ENCODE measurements at places on chromosomes 1 and 21.

- DNase-seq = no peak
Measured at GRCh38 chr1:27868932-27869718, 3.2 kb upstream of the THEMIS2 start.

DNA sequence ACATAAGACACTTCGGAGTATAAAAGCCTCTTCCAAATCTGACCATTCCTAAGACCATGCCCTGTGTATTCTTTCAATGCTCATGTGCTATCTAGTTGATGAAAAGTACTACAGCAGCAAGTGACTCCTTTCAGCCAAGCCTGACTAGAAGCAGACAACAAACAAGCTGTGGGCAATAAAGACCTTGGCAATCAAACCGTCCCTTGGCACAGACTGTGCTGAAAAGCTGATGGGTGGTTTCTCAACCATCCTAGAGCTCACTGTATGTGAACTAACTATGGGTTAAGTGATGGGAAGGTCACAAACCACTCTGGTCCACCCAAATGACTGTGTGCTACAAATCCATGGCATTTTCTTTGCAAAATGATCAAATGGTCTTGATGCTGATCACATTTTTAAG, 94.0 kb downstream of the KIAA0319L start:
- DNase-seq = no peak

GRCh38 chr1:199463521-199464127, 563.9 kb upstream of the NR5A2 start:
- DNase-seq = no peak

DNA sequence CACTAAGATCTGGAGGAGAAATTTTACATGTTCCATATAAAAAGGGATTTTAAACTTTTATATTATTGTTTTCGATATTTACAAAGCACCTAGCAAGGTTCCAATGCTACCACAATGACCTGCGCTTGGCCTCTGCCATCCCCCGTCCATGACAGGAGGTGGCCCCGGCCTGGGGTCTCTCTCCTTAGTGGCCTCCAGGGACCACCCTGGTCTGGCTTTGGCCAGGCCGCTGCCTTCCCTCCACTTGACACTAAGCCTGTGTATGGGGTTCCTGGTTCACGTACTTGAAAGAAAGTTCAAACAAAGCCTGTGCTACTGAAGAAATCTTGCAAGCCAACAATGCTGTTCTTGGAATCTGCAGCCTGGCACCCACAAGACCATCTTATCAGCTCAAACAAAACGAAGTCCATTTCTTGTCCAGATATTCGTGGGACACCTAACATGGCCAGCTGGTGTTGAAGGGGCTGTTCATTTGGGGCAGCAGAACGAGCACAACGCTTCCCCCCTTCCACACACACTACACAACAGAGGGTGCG, 12.8 kb downstream of the PRDM15 start:
- no peak for DNase-seq

DNA sequence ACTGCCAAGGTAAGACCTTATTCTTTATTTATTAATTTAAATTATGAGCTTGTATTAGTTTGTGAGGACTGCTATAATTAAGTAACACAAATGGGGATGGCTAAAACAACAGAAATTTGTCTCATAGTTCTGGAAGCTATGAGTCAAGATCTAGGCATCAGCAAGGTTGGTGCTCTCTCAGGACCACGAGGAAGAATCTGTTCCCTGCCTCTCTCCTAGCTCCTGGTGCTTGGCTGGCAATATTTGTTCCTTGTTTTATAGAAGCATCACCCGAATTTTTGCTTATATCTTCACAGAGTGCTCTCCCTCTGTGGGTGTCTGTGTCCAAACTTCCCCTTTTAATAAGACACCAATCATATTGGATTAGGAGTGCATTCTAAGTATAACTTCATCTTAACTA, 41.4 kb upstream of the CCDC190 start:
- DNase-seq = no peak

DNA sequence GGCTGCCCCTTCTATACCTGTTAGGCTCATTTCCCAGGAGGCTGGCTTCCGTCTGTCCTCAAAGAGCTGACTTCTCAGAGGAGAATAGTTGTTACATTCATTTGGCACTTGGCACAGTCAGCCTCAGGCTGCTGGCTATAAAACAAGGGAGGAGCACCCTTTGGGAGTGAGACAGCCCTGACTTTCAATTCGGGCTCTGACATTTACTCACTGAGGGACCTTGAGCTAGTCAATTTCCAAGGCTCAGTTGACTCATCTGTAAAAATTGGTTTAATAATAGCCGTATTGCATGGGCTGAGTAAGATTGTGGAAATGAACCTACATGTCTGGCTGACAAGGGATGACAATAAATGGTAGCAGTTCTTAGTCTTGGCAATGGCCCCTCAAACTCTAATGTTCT, 13.7 kb downstream of the ALX3 start:
- no peak for DNase-seq

DNA sequence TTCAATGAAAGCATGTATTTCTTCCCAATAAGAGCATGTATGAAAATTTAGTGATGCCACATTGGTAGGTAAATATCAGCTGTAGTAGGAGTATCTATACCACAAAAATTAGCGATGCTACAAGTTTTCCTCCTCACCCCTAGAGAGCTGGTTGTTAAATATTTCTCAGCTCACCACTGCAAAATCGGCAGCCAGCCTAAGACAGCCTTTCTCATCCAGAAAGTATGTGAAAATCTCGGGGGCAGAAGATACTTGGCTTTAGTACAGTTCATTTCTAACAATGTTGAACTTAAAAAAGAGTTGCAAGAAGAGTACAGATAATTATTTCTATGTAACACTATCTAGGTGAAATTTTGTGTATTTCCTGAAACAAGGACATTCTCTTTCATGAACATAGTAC, 235.4 kb downstream of the TPR start:
- no peak for DNase-seq

GRCh38 chr1:219794085-219794743, 134.1 kb downstream of the SLC30A10 start:
- DNase-seq = no peak

DNA sequence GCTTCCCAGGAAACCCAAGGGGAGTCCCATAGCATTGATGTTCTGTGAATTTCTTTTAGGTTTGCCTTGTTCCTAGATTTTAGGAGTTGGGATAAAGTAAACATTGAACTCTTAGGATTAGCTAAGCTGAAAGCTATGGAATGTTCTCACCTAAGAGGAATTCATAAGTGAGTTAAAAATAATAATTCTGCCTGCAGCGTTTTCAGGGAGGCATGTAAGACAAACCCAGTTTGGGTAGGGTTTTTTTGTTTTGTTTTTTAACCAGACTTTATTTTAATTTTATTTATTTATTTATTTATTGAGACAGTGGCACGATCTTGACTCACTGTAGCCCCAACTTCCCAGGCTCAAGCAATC, 28.9 kb upstream of the CD101 start:
- DNase-seq = no peak

GRCh38 chr1:7562729-7563605, 208.1 kb upstream of the VAMP3 start:
- DNase-seq = no peak

DNA sequence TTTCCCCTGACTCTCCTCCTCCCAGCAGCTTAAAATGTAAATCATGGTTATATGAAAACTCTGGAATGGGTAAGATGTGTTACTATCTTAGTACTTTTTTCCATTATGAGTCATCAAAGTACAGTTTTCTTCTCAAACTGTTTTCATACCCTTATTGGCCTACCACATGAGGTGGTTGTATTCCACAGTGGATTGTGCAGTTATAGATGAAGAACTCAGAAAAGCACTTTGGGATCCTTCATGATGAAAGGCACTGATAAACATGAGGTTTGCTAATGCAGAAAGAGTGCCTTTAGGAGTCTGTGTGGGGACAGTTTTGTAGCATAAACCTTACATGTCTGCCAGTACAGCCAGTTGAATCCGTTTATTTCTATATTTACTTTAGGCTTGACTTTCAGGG, 32.0 kb upstream of the MYOCOS start:
- DNase-seq = no peak

- DNase-seq = peak; percentile 74
Measured at GRCh38 chr1:152001631-152002584, 8.2 kb upstream of the S100A10 start.

DNA sequence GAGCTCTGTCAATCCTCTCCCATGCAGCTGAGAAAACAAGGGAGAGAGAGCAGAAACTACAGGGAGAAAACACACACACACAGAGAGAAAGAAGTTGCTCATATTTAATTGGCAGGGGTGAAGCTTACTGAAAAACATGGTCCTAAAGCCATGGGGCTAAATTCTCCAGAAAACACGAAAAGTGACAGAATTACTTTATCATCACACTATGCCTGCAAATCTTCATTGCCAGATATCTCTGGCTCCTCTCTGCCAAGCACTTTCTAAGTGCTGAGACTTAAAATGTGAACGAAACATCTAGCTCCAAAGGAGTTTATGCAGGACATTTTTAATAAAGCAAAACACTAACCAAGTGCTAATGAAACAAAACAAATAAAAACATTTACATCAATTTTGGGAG, 134.1 kb downstream of the DAB1 start:
- no peak for DNase-seq

DNA sequence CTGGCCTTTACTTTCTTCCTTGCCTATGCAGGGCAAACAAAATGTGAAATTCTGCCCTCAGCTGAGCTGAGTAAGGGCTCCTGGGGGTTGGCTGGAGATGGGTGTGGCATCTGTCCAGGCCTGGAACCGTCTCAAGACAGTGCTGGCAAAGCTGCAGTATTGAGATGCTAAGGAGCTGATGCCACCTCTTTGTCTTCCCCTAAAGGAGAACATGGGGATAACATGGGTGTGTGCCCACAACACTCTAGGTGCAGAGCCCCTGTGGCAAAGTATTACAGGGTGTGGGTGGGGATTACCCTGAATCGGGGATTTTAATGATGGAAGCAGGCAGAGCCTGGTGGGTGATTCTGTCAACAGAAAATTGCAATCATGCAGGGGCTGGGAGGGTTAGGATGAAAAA, 2.5 kb upstream of the ST3GAL3 start:
- no peak for DNase-seq

- DNase-seq = no peak
Measured at GRCh38 chr1:26053718-26054560, 8.0 kb upstream of the SLC30A2 start.

GRCh38 chr1:165129568-165130164, 226.8 kb downstream of the LMX1A start:
- peak; percentile 88 for DNase-seq

DNA sequence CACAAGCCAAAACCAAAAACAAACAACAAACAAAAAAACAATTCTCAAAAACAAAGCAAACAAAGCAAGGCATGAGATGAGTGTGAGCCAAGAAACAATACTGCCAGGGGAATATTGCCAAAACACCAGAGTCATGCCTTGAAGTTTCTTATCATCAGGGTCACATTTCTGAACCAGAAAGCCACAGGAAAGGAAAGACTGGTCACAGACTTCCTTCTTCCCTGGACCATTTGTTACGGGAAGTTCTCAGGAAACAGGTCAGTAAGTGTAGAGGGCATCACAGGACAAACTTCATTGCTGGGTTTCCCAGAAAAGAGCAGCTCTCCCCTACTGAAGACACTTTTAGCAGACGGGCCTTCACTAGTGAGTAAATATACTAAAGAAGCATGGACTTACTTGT, 191.2 kb downstream of the GABPA start:
- no peak for DNase-seq

DNA sequence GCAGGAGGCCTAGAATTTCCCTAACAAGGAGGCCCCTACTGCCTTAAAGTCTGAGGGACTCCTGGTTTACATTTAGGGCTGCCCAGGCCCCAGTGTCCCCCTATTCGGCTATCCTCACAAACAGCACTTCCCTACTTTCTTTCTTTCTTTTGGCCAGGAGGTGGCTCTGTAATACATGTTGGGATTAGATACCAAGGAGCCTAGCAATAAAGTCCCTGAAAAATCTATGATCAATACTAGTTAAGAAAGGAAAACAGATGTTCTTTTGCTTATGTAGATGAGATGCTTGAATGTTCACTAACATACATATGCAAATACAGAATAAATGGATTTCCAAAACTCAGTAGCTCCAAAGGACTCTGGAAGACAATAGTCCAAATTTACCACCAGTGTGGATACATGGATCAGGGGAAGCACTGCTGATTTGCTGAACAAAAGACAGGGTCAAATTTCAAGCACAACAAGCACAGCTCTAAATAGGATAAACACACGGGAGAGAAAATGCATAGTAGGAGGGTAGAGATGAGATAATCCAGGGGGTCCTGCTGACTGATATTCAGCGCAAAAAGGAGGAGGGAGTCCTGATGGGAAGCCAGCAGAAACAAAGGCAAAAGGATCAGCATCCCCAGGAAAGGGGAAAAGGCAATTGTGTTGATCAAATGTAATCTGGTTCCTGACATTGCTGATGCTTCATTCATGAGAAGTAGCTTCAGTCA, 240.0 kb downstream of the NUF2 start:
- DNase-seq = peak; percentile 20

- DNase-seq = no peak
Measured at GRCh38 chr1:52460694-52461093, 56.3 kb downstream of the PRPF38A start.

- no peak for DNase-seq
Measured at GRCh38 chr1:47659146-47659545, 221.3 kb downstream of the FOXD2 start.

DNA sequence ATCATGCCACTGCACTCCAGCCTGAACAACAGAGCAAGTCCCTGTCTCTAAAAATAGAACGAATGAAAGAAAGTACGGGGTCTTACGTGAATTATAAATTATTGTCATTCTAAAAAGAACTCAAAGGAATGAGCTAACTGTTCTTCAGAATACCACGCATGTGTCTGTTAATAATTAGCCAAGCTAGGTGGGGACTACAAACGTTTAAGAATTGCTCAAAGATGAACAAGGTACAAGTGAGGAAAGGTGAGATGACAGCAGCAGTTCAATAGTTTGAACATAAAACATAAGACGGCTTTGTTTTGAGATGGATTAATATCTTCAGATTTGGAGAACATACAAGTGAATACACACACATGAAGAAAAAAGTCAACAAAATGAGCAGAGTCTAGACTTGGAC, 79.6 kb downstream of the UBR4 start:
- DNase-seq = no peak

GRCh38 chr1:32763221-32763620, 53.9 kb downstream of the YARS1 start:
- no peak for DNase-seq

GRCh38 chr1:67336783-67337182, 29.1 kb downstream of the IL12RB2 start:
- DNase-seq = no peak

DNA sequence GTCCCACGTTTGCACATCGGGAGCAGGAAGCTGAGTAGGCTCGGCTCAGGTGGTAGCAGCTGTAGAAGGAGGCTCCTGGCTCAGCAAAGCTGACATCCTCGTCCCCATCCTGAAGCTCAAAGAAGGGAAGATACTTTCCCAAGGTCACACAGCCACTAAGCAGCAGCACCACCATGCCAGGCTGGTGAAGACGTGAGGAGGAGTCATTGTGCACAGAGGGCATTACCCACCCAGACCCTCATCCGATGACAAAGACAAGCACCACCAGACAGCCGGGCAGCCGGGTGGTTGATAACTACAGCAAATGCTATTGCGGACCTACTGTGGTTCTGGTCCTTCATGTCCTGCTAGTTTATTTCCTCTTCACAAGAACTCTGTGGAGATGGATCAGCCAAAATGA, 186.9 kb downstream of the MATN1 start:
- DNase-seq = no peak

- peak; percentile 75 for DNase-seq
Measured at GRCh38 chr1:9840176-9840575, 16.4 kb upstream of the CLSTN1 start.

Measured in NCI-H1694 treated with DMSO at 0.1 percent for 48 hours (cell line).